ENCODE measurements at places on chromosomes 1 and 21.

- no peak for DNase-seq
Measured at GRCh38 chr1:83077411-83077810, 921.5 kb downstream of the TTLL7 start.

DNA sequence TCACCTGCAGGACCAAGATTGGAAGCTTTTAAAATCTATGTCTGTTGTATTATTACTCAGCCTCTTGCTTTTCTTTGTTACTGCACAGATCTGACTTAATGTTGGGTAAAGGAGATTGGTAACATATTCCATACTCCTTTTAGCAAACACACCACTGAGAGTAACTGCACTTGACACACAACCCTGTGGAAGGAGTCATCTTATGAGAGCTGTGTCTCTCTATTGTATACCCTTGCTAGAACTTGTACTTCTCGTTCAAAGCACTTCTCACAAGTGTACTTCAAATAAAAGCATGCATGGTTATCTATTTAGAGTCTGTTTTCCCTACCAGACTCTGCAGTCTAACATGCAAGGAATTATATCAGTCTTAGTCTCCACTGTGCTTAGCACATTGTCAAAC lies 813.4 kb downstream of the ADGRL2 start:
- no peak for DNase-seq

GRCh38 chr1:205076245-205076761 lies 8.0 kb downstream of the TMEM81 start:
- DNase-seq, result no peak

- no peak for DNase-seq
Measured at GRCh38 chr1:189431447-189431846, 1046.2 kb downstream of the BRINP3 start.

DNA sequence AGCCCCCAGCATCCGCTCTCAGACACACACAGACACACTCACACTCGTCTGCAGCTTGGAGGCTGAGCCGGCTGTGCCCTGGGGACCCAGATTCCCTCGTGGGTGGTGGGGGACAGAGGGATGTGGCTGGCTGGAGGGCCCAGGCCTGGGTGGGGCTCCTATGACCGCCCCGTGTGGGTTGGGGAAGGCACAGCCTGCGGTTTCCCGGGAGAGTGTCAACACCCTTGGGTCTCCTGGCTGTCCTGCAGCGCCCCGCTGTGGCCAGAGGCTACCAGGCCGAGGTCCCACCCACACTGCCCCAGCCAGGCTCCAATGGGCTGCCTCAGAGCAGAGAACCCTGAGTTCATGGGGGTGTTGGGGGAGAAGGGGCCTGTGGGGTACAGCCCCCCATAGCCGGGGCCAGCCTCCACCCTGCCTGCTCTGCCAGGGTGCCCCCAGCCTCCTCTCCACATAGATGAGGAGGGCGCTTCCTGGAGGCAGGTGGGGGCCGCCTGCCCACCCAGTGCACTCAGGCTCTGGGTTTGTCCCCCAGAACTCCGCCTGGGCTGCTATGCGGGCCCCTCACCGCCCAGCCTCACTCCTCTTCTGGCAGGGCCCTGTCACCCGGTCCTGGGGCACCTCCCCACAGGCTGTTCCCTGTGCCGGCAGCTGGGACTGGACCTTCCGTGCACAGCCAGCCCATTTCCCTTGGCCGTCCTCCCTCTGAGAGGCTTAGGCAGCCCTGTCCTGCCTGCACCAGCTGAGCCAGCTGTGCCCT lies at the start of gene TTC34:
Gene TTC34, minus strand, starts transcription at position 159 of the 757 bp plus-strand sequence. CDS start 866 bp downstream, outside the sequence.
- DNase-seq, result no peak

DNA sequence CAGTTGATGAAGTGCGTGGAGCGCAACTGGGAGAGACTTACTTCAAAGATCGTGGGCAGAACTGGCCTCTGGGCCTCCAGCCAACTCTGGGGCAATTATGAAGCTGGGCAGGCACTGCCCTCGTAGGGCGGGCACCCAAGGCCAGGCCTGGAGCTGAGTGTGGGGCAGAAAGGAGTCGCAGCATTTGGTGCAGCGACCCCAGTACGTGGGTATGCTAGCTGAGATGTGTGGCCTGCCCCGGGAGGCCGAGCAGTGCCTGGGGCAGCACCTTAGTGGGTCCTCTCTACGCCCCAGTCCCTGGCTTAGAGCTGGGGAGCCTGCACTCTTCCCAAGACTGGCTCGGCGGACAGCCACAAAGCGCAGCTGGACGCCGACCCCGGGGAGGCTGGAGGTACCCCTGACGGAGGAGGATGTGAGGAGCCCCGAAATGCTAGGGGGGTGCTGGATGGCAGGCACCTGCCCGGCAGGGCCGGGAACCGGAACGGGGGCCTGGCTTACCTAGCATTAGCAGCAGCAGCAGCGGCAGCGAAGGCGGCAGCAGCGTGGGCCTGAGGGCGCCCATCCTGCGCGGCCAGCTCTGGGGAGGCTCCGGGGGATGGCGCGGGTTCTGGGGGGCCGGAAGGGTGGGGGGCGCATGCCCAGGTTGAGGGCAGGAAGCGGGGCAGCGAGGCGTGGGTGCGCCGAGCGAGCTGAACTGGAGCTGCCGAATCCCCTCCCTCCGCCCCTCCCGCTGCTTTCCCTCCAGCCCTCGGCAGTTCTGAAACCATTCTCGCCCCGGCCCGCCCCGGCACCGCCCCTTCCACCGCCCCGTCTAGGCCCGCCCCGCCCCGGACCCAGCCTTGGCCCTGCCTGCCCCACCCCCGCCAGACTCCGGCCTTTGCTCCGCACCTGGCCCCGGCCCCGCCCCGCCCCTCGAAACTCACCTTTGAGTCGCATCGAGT lies at the start of gene IGSF8:
Gene IGSF8, minus strand, starts transcription at position 709 of the 941 bp plus-strand sequence. Its CDS starts 147 bp downstream, at position 562.
- no peak for DNase-seq

GRCh38 chr1:72322910-72323309 lies 40.6 kb upstream of the NEGR1 start:
- DNase-seq, result no peak

- no peak for DNase-seq
Measured at GRCh38 chr21:32529679-32530078, 55.6 kb downstream of the TCP10L start.

DNA sequence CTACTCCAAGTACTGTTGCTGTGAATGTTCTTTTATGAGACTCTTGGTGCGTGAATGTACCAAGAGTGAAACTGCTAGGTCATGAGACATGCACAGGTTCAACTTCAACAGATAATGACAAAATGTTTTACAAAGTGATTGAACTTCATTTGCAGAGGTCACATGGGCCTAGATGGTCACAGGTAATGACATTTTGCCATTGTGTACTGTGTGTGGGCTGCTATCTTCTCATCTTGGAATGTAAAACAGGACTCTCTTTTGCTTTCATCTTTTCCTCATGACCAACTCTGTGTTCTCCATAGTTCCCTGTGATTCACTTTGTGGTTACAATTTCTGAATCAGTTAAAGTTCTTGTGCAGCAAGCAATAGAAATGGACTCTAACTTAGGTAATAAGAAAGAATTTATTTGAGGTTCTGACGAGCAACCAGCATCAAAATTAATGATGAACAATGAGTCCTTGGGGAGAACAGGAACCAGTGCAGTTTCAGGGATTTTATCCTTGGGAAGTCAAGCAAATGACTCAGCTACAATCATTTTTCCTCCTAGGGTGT lies 16.2 kb upstream of the TSNAX start:
- DNase-seq, result peak; percentile 65

DNA sequence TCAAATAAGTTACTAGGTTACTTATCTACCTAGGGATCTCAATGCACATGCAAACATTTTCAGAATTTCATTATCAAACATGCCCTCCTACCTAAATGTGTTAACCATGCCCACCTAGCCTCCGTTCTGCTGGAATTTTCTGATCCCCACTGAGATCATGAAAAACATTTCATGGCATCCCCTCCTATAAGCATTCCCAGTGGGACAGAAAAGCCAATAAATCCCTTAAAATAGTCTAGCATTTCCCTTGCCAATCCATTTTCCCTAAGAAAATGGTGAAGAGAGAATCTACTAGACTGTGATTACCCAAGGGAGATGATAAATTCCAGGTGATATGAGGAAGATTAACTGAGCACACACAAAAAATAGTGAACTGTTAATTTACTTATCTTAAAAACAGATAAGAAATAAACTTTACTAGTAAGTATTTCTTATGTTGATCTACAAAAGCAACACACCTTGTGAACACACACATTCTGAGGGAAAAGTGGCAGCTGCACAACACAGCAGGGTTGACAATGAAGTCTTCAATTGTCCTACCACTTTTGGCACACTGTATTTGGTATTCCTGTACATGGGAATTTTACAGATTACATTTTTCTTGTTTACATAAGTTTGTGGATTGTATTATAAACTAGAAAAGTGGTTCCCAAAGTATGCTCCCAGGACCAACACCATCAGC lies 49.6 kb downstream of the ARID4B start:
- no peak for DNase-seq

GRCh38 chr1:239437822-239438221 lies 51.5 kb downstream of the CHRM3 start:
- no peak for DNase-seq

DNA sequence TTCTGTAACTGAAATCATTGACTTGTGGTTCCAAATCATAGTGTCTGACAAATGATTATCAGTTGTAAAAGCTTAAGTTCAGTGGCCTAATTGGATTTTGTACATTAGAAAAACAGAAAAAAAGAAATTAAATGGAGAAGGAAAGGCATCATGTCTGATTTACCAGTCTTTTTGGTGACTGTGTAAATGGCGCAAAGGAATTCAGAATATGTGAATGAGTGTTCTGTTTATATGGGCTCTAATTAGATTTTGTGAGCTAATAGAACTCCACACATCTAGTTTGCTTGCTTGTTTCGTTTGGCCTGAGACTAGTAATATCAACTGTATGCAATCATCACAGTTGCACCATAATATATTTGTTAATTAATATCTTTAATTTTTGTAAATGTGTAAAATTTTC lies 151.7 kb downstream of the PLA2G4A start:
- no peak for DNase-seq

DNA sequence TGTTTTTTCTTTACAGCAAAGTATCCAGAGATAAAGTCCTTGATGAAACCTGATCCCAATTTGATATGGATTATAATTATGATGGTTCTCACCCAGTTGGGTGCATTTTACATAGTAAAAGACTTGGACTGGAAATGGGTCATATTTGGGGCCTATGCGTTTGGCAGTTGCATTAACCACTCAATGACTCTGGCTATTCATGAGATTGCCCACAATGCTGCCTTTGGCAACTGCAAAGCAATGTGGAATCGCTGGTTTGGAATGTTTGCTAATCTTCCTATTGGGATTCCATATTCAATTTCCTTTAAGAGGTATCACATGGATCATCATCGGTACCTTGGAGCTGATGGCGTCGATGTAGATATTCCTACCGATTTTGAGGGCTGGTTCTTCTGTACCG lies 6.5 kb downstream of the DEGS1 start:
- DNase-seq, result no peak

- no peak for DNase-seq
Measured at GRCh38 chr1:93354749-93355148, 9.0 kb downstream of the DR1 start.

- no peak for DNase-seq
Measured at GRCh38 chr21:40623528-40623927, 223.4 kb downstream of the DSCAM start.

- peak; percentile 21 for DNase-seq
Measured at GRCh38 chr1:100868364-100868995, 26.2 kb downstream of the EXTL2 start.

GRCh38 chr1:104946558-104947210 lies 1197.0 kb downstream of the AMY1C start:
- no peak for DNase-seq

GRCh38 chr1:223634423-223634822 lies 31.1 kb downstream of the CAPN8 start:
- DNase-seq, result no peak

GRCh38 chr1:23554127-23554480 lies 5.2 kb downstream of the ID3 start:
- no peak for DNase-seq

- DNase-seq, result no peak
Measured at GRCh38 chr1:74470936-74471335, 41.5 kb downstream of the LRRC53 start.

DNA sequence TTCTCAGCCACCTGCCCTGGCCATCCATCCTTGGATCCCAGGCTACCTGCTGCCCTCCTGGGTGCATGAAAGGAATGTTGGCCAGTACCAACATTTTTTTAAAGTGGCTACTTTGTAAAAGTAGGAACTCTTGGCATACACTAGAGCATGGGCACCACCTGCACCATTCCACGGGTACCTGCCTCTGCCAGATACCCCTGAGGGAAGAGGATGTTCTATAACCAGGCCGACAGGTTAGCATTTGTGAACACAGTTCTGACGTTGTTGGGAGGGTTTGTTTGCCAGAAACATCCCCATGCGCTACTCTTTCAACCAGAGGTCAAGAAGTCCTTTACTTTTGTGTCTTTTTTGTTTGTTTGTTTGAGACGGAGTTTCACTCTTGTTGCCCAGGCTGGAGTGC lies 43.0 kb downstream of the EVA1C start:
- DNase-seq, result no peak

GRCh38 chr21:23127973-23128372 lies 2129.8 kb downstream of the NCAM2 start:
- no peak for DNase-seq

GRCh38 chr21:45850181-45850580 lies 131.4 kb upstream of the COL6A1 start:
- DNase-seq, result no peak

DNA sequence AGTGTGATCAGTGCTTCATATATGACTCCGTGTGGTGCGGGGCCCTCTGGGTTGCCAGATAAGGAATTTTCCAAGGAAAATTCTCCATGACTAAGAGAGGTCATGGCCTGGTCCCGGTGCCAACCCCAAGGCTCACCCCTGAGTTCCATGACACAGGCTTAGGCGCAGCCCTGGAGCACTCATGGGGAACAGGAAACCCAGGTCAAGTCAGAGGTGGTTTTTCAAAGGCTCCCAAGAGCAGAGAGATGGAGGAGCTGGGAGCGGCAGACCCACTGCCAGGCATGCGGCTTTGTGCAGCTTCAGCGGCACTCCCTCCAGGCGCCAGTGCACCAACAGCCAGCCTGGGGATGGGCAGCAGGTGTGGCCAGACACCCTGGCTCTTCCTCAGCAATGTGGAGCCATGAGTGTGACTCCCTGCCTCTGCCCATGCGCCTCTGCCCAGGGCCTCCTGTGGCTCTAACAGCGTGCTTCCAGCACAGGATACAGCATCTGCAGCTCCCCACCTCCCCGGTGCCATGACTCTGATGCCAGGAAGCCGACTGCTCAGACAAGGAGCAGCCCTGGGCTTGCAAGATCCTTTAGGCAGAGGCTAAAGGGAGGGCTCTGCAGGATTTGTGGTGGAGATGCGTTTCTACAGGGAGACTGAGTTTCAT lies 47.3 kb downstream of the GPR161 start:
- no peak for DNase-seq

DNA sequence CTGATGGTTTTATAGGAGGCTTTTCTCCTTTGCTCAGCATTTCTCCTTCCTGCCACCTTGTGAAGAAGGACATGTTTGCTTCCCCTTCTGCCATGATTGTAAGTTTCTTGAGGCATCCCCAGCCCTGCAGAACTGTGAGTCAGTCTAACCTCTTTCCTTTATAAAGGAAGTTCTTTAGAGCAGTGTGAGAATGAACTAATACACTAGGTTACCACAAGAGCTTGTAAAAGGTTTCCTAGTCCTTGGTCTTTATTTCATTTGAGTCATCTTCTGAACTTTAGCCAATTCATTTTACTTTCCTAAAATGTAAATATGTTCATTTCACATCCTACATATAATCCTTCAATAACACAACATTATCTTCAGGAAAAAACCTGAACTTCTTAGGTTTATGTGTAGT lies 365.3 kb downstream of the HHIPL2 start:
- peak; percentile 37 for DNase-seq

GRCh38 chr1:244442850-244443249 lies 8.9 kb downstream of the ADSS2 start:
- no peak for DNase-seq

GRCh38 chr1:11848373-11848700 lies 754 bp upstream of the NPPA start:
- DNase-seq, result no peak

GRCh38 chr1:45170151-45170742 lies 36.2 kb downstream of the ZSWIM5 start:
- DNase-seq, result no peak
